Islet precursor cell (in vitro differentiated cells): ENCODE measurements at places on chromosomes 3 and 15.
A peak's percentile ranks its signal among the peaks of the same experiment; 100 is the strongest.

GRCh38 chr3:146814601-146815315 lies 209.6 kb upstream of the PLSCR5 start:
- DNase-seq, result no peak

GRCh38 chr3:58200846-58201355 lies 9.9 kb downstream of the DNASE1L3 start:
- DNase-seq, result no peak

- no peak for DNase-seq
Observed at GRCh38 chr3:143170676-143171075, 51.1 kb downstream of the CHST2 start.

- peak; percentile 51 for DNase-seq
Observed at GRCh38 chr15:79197285-79197684, 85.2 kb upstream of the ANKRD34C start.

- no peak for DNase-seq
Observed at GRCh38 chr3:171195686-171196085, 169.2 kb upstream of the SLC2A2 start.

GRCh38 chr15:81265256-81265943 lies 58.5 kb downstream of the STARD5 start:
- peak; percentile 37 for DNase-seq
